ENCODE measurements at places on chromosomes 4 and X. TPM values are rescaled to one million over a fixed set of nuclear protein-coding genes. Genes with fewer than 3 reads are reported as not detected.

DNA sequence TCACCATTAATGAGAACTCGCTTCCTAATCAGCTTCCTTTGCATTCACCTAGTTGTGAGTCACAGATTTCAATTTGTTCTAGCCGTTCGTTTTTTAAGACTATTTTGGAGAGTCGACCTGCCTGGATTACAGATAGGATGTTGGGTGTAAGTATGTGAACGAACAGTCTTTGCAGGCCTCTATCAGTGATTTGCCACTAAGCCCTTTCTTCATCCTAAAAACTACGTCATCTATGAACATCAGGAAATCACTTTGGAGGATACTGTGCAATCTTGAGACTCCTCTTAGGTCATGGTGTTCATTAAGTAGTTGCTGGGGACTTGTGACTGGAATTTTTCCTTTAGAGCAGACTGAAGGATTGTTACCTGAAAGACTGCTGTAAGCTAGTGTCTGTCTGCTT lies 1.1 kb downstream of the POLA1 start:
- no peak for DNase-seq

- no peak for DNase-seq
These were observed 55.3 kb downstream of the EGF start for GRCh38 chr4:109967798-109968520.

INTU gene
- total RNA-seq, result 15.0 TPM

TGIF2LX gene
- total RNA-seq, result not detected

GRCh38 chr4:14272206-14272605 lies 644.7 kb upstream of the BOD1L1 start:
- DNase-seq, result no peak

DNA sequence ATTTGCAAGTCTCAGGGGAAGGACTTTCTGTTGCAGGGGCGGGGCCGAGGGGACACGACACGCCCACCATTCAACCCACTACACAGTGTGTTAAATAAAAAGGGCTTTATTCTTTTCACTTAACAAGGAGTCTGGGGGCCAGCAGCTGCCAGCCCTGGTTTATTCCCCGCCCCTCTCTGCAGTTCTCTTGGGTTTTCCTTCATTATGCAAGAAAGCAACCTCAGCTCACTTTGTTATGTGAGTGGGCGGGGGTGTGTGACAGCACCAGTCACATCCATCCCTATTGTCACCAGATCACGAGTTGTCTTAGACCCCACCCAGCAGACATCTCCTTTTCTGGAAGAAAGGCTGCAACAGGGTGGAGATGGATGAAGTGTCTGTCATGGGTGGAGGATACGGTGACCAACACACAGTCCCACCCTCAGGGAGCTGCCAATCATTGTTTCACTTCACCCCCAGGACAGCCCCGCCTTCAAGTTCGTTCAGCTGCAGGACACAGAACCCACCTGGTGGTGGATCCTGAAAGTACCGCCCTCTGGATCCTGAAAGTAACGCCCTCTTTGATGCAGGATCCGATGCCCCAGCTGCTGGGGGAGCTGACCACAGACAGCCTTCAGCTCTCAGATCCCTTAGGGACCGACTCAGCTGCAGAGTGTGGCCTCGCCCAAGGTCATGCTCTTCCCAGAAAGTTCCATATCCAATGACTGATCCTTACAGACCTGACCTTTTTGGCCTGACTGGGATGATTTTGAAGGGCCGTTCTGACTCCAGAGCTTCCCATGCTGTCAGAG lies 79.6 kb downstream of the SMIM20 start:
- no peak for DNase-seq

GRCh38 chr4:117001077-117001476 lies 84.3 kb downstream of the TRAM1L1 start:
- no peak for DNase-seq

RTL5 gene
- total RNA-seq, result 9.8 TPM

NUDT11 gene
- 1.2 TPM for total RNA-seq

DNA sequence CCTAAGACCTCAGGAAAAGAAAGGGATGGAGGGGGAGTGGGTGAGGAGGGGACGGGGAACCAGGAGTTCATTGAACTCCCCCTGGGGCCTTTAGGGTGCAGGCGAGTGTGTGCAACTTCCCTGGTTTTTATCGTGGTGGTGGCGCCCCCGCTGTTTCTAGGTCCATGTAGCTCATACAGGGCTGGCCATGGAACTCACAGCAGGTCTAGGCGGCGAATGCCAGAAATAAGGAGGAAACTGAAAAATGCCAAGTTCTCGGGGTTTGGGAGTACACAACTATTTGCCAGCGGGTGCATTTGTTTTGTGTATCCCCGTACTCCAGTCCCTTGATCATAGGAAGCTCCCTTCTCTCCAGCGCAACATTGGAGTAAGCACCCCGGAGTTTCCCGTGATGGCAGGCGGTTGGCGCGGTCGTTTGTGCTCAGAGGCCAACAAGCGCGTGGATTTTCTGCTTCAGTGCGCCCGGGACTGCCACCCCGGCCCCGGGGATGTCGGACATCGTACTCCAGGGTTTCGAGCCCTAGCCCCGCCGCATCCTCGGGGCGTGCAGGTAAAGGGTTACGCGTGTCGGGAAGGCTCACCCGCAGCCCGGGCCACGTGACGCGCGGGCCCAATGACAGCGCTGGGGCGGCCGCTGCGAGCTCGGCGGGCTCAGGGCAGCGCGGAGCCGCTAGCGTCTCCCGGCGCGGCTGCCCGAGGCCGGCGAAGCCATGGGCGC lies 208.9 kb downstream of the NWD2 start:
- DNase-seq, result peak; percentile 61

- no peak for DNase-seq
These were observed 6.3 kb downstream of the FNIP2 start for GRCh38 chr4:158775091-158775651.

CCDC149 gene
- 25.5 TPM for total RNA-seq

DNA sequence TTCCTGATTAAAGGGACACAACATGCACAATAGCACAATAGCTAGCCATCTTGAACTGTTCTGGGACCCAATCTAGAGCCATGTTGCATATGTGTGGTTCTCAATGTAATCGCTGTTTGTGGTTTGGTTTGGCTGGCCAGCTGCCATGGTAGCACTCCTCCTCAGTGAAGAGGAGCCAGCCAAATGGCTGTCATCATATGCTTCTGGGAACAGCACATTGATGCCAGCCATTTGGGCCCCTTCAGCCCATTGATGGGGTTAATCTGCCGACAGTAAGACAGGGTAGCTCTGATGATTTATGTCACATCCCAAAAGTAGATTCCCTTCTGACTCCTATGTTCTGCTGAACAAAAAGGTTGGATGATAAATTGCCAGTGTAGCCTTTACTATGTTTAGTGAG lies 48.5 kb downstream of the AWAT2 start:
- DNase-seq, result no peak

Data from ureter (tissue), 1 donor.